ENCODE measurements at places on chromosomes 2 and 18.

- DNase-seq, result no peak
These were observed 20.9 kb upstream of the GMPPA start for GRCh38 chr2:219477815-219478214.

DNA sequence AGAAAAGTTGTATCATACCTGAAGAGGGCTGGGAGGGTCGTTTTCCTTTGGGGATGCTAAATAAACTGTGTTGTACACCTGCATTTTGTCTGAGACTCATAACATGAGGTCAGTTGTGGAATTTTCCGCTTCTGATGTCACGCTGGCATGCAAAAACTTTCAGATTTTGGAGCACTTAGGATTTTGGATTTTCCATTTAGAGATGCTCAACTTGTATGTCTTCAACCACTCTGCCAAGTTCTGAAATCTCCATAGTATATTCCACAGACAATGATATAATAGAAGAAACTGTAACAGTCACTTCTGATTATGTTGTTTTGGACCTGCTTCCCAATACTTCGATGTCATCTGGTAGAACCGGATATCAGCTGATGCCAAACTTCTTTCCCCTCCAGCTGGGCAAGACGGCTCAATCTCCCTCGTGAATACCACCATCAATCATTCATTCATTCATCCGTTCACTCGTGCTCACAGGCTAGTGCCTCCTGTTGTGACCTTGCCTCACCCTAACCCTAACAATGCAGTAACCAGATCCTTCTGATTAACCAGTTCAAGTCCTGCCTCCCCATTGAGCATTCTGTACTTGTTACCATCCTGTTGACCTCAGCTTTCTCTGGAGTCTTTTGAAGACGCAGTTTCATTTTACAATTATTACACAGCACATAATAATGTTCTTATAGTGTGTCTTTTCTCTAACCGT, 5.3 kb upstream of the PLEKHH2 start:
- DNase-seq, result no peak

GRCh38 chr2:191479680-191480023, 198.3 kb upstream of the NABP1 start:
- no peak for DNase-seq

GRCh38 chr2:160943414-160943813, 216.8 kb upstream of the TANK start:
- no peak for DNase-seq

- DNase-seq, result no peak
These were observed 18.3 kb downstream of the DNPEP start for GRCh38 chr2:219369447-219369861.

- DNase-seq, result no peak
These were observed 18.8 kb upstream of the HAAO start for GRCh38 chr2:42810971-42811811.

Data from activated CD8-positive, alpha-beta memory T cell treated with anti-CD3 and anti-CD28 coated beads for 1 hour (primary cell).